ENCODE measurements at places on chromosomes 4 and X. TPM values are rescaled to one million over a fixed set of nuclear protein-coding genes. Genes with fewer than 3 reads are reported as not detected.

Gene GALNTL6
- 2.9 TPM for polyA plus RNA-seq

Gene FGF2
- 5.9 TPM for polyA plus RNA-seq

Gene BGN
- polyA plus RNA-seq, result 101 TPM

Gene HTR2C
- polyA plus RNA-seq, result not detected

Gene CWH43
- 0.12 TPM for polyA plus RNA-seq

Gene CDKL2
- polyA plus RNA-seq, result not detected

Gene GPR50
- polyA plus RNA-seq, result 0.23 TPM

Gene ZFYVE28
- 2.5 TPM for polyA plus RNA-seq

Gene MXRA5
- polyA plus RNA-seq, result 50.4 TPM

Gene LRCH2
- polyA plus RNA-seq, result 3.8 TPM

Gene C4orf33
- 5.8 TPM for polyA plus RNA-seq

Gene GPR119
- not detected for polyA plus RNA-seq

Gene TAF7L
- polyA plus RNA-seq, result 0.15 TPM

- no peak for DNase-seq
These were observed 66.4 kb downstream of the TMEM154 start for GRCh38 chr4:152613351-152613750.

DNA sequence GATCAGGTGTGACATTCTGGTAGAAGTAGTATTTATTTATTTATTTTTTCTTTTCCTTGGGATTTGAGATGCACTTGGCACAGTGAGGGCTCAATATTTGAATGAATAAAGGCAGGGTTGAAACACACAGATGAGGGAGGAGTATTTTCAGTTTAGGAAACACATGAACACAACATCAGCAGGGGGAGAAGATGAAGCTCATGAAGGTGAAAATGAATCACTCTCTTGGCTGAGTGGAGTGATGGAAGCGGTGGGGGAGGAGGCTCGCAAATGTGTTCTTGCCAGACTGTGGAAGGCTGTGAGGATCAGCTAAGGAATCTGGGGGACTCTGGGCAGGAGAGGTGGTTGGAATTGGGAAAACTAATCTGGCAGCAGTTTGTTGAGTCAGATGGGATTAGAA, 55.3 kb downstream of the ARHGAP10 start:
- DNase-seq, result no peak

- no peak for DNase-seq
These were observed 297.0 kb upstream of the PUDP start for GRCh38 chrX:7444967-7445366.

GRCh38 chrX:131060147-131060546, 2.0 kb downstream of the ARHGAP36 start:
- no peak for DNase-seq

DNA sequence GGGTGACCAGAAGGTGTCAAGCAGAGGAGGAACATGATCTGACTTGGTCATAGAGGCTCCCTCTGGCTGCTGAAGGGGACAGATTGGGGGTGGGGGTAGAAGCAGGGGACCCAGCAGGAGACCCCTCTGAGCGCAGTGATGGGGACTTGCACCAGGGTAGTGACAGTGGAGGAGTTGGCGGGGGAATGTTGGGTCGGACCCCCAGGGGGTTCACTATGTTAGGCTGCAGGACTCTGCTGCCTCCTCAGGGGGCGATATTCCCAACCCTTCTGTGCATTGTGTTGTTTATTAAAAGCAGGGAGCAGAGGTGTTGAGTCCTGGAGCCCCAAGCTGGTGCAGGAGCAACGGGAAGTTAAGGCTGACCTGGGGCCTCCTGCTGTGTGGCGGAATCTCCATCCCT, 8.8 kb downstream of the WDR13 start:
- no peak for DNase-seq

DNA sequence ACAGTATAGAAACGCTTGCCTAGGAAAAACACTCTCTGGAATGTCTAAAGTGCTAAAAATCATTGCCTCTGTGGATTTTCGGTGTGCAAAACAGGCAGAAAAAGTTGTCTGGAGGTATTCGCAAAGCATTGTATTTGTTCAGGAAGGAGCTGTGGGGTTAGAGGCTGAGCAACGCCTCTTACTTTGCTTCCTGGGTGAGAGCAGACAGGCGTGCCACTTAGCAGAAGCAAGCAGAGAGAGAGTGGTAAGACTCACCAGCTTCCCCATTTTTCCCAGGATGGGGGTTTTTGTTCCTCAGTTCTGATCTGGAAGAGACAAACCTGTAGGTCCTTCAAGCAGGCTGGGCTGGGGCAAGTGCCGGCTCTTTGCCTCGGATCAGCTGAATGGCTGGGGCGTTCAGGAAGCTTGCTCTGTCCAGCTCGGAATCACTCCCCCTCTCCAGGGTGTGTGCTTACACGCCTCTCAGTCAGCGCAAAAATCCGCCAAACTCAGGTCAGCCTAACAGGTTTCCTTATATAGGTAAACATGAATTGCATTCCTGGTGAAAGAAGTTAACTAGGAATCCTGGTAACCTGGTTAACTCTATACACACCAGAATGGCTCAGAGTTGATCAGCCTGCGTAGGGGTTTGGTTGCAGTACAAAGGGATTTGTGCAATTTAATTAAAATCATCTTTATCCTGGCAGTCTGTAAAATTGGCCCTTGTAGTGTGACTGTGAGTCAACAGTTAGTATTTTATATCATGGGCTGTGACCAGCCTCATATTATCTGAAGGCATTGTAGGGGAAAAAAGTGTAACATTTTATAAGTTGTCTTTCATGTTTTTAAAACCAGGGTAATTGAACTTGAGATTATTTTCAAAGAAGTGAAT, 213.1 kb upstream of the MID1 start:
- peak; percentile 33 for DNase-seq

DNA sequence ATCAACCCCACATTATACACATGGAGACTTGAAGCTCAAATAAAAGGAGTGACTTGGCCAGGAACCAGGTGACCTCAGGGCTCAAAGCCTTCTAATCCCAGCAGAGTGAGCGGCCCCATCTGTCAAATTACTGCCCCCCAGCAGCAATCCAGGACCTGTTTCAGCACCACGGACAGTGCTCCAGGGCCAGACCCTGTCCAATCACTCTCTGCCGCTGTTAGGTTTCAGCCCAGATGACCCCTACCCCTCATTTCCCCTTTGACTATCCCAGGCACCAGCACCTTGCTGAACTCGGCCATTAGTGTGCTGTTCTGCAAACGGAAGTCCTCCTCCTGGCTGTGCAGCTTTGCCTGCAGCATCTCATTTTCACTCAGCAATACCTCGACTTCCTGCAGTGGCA, 5.1 kb downstream of the GRIPAP1 start:
- no peak for DNase-seq

DNA sequence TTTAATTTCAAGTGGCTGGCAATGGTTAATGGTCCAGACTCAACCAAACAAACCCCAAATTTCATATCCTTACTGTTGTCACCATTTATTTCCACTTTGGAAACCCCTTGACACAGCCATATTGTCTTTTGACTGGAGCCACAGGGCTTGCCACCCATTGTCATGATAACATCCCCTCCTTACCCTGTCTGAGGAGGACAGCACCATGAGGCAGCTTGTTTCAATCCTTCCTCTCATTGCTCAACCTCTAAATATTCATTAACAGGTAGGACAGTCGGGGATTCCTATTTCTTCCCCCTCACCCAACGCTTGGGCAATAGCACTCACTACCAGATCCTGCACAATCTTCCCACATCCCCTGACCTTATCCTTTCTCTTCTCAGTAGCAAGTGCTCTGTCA, 92.1 kb downstream of the CEP135 start:
- no peak for DNase-seq

GRCh38 chrX:39823854-39824253, 273.9 kb downstream of the BCOR start:
- no peak for DNase-seq

GRCh38 chr4:186684889-186685309, 38.8 kb downstream of the FAT1 start:
- DNase-seq, result no peak

DNA sequence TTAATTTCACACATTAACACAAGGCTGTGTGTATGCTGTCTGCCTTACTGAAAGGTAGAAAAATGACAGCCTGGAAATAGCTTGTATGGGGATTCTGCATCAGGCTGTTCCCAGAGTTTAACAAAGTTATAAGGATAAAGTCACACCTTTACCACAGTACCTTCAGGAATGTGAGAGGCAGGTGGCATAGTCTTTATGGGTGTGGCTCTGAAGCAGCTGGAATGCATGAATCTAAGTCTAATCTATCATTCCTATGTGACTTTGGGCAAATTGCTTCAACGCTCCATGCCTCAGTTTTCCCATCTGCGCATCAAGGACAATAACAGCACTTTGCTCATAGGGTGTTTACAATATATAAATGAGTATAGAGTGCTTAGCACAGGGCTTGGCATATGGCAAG, 84.2 kb upstream of the EGFL6 start:
- DNase-seq, result no peak

DNA sequence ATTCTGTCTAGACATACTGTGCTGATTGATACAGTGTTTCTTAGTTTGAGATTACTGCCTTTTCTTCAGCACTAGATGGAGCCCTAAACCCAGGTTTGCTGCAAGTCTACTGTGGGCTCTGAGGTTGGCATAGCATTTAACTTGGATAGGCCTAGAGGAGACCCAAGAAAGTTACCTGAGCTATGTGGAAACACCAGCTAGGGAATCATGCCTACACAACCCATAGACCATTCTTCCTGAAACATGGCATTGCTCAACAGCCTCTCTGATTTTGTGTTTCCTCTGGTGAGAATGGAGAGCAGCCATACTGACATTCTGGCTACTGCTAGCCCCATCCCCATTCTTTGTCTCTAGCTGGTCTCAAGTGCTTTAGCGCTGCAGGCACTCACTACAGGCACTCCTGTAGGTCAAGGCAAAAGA, 287.7 kb upstream of the PCDH18 start:
- no peak for DNase-seq

DNA sequence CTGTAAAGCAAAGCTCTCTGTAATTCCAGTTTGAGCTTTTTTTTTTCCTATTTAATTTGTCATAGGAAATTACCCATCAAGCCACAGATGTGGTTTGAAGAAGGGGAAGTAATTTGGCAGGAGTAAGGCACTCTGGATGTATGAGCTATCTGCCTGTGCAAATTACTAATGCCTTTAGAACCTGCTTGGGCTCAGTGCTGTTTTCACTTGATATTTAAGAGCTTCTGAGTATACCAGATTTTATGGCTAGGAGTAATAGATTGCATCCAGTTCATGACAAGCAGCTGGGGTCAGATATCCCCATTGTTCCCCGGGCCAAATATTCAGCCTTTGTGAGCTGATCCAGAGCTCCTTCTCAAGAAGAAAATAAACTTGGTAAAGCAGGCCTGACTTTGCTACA, 89.1 kb downstream of the DCAF8L2 start:
- no peak for DNase-seq

DNA sequence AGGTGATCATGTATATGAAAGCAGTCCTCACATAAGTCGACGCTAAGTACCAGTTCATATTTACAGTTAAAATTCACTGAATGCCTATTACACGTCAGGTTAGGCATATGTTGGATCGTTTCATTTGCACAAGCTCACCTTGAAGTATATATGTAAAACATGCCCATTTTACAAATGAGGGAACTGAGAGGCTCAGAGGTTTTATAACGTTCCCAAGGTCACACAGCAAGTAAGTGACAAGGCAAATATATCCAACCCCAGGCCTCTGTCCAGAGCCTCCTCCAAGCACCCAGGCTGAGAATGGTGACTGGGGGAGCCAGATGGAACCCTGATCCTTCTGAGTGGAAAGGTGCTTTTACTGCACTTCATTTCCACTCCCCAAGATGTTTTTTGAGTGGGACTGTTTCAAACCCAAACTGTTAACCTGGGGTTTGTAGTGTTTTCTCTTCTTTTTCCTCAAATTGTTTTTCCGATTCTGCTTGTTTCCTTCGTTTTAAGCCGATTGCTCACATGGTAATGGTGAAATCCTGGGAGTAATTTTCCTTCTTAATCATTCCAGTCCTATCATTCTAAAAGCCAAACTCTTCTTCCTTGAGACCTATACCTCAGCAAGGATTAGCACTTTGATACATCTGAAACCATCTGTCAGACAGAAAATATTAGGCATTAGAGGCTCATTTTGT, 791 bp downstream of the SMIM20 start:
- no peak for DNase-seq

GRCh38 chrX:24890677-24891076, 125.1 kb downstream of the ARX start:
- DNase-seq, result no peak

GRCh38 chr4:43330288-43330687, 437.8 kb downstream of the GRXCR1 start:
- DNase-seq, result no peak

DNA sequence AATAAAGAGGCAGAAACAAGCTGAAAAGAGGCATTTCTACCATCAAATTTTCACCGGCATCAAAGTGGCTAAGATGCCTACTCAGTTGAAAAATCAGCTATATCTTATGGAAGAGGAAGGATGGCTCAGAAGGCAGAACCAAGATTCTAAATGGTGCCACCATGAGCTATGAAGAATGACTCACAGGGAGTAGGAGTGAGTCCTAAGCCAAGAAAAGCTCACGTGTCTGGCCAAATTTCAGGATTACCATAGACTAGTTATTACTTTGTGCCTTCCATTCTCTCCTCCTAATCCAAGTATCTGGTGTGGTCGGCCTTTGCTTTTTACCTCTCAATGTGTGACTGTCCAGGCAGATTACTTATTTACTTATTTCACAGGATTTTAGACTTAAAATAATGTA, 54.8 kb downstream of the BMP3 start:
- DNase-seq, result no peak

DNA sequence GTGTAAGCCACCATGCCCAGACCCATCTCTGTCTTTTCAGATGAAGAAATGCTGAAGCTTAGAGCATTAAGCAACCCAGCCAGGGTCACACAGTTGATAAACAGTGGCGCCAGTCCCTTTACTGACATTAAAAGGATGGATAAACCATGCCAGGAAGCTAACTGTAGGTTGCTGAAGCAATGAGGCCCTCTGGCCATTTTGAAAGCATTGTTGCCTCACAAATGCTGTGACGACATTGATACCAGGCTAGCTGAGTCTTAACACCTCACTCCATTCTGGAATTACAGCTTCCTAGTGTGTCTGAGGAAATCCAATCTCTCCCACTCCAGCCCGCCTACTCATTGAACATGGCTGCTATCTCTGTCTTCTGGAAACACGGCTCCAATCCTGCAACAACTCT, 89.7 kb downstream of the LNX1 start:
- no peak for DNase-seq

- no peak for DNase-seq
These were observed 99.9 kb upstream of the TENM3 start for GRCh38 chr4:182143086-182143821.
